Fibroblast of gingiva (primary cell): ENCODE measurements at places on chromosomes 16 and 17.

- no peak for DNase-seq
These were observed 15.4 kb downstream of the PIGL start for GRCh38 chr17:16232391-16232790.

GRCh38 chr17:48930435-48930873, 14.2 kb downstream of the SNF8 start:
- DNase-seq = no peak

GRCh38 chr17:78125138-78125913, 3.2 kb downstream of the TMC6 start:
- DNase-seq = no peak

DNA sequence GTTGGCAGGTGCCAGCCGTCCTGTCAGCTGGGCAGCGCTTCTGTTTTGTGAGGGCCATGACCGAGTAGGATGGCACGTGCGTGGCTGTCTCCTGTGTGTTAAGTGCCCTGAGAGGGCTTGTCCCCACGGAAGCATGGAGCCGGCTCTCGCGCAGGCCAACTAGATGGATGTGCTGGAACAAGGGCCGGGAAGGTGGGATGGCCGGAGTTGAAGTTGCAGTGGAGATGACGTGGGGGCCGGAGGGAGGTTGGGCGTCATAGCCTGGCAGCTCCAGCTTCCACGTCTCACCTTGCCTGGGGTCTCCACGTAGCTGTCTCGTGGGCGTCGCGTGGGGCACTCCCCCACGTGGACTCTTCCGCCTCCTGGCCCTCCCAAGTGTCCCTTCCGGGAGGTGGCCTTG, 27.7 kb downstream of the TBCD start:
- no peak for DNase-seq

- no peak for DNase-seq
These were observed 1.2 kb downstream of the JPT1 start for GRCh38 chr17:75152922-75153779.

GRCh38 chr17:48582750-48583069, 4.6 kb upstream of the HOXB4 start:
- no peak for DNase-seq

GRCh38 chr16:56515665-56516064, 4.2 kb downstream of the BBS2 start:
- DNase-seq = no peak

DNA sequence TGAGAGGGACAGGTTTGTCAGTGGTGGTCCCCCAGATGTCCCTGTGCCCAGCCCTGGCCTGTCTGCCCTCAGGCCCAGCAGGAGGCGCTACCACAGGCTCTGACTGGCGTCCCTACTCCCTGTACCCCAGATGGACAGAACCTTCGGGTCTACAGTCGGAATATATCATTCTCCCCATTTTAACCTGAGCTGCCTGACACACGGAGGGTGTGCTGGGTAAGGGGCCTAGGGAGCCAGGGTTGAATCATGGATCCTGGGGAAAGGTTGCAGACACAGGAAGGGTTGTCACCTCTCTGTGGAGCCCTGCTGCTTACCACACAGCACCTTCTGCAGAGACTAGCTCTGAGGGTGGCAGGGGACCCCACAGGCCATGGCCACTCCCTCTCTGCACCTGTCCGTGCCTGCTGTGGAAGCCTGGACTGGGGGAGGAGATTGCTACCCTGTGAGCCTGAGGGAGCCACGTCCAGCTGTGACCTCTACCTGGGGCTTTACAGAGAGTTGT, 162.2 kb upstream of the ZNF267 start:
- DNase-seq = no peak

- no peak for DNase-seq
These were observed 260.6 kb downstream of the C16orf95 start for GRCh38 chr16:87056551-87056950.

GRCh38 chr17:50026046-50026675, 29.7 kb upstream of the ITGA3 start:
- no peak for DNase-seq

DNA sequence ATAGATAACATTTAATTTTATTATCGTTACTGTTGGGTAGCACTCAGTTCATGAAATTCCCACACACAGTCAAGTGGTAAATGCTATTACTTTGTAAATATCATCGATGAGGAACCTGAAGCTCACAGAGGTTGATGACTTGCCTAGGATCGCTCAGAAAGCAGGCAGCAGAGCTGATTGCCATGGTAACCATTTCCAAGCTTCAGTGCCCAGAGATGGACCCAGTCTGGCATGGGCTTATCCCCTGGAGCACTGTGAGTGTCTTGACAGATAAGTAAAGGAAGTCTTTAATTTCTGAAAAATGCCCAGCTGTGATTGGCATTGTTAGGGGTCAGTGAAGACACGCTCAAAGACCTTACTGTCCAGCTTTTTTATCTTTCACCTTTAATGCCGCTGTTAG, 95.0 kb downstream of the PRKCB start:
- DNase-seq = no peak

DNA sequence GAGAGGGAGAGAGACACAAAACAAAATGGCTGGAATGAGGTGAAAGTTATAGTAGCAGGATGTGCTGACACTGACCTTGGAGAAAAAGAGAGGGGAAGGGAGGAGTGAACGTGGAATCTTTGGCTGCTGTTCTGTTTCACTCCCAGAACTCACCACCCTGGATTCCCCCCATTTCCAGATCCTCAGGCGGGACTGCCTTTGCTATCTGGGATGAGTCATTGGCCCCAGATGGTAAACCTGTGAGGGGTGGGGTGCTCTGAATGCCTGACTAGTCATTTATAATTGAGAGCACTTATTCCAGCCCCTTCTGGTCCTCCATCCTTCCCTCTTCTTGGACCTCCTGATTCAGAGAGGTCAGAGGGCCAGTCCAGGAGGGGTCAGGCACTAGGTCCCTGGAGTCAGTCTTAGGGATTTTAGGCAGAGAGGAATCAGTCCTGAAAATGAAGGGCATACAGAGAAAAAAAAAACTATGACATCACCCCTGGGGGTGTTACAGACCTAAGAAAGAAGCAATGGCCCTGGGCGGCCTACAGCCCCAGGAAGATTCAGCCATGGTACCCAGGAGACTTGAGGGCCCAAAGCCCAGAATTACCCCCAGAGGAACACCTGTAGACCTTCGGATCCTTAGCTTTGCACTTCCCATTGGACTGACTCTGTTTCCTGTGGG, 2.2 kb upstream of the ZG16 start:
- no peak for DNase-seq

DNA sequence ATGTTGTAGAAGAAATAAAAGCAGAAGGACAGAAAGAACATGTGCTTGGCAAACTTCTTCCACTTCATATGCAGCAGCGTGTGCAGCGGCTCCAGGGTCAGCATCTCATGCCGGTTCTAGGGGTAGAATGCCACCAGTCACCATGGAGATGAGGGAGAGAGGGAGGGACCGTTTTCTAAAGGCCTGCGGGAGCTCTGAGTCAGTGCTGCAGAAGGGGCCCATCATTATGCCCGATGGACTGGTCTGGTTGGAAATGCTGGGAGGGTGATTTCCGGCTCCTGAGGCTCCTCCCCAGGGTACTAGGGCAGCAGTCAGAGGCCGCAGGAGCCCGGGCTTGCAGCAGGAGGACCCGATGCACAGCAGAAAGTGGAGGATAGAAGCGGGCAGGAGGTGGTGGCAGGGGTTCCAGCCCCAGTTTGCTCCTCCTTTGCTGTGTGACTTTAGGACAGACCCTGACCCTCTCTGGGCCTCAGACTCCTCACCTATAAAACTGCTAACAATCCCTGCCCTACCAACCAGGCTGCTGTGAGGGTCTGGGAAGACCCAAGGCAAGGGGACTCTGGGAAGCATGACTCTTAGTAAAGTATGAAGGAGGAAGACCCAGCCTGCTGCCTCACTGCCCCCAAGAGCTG, 28.6 kb downstream of the TRPV3 start:
- DNase-seq = no peak

DNA sequence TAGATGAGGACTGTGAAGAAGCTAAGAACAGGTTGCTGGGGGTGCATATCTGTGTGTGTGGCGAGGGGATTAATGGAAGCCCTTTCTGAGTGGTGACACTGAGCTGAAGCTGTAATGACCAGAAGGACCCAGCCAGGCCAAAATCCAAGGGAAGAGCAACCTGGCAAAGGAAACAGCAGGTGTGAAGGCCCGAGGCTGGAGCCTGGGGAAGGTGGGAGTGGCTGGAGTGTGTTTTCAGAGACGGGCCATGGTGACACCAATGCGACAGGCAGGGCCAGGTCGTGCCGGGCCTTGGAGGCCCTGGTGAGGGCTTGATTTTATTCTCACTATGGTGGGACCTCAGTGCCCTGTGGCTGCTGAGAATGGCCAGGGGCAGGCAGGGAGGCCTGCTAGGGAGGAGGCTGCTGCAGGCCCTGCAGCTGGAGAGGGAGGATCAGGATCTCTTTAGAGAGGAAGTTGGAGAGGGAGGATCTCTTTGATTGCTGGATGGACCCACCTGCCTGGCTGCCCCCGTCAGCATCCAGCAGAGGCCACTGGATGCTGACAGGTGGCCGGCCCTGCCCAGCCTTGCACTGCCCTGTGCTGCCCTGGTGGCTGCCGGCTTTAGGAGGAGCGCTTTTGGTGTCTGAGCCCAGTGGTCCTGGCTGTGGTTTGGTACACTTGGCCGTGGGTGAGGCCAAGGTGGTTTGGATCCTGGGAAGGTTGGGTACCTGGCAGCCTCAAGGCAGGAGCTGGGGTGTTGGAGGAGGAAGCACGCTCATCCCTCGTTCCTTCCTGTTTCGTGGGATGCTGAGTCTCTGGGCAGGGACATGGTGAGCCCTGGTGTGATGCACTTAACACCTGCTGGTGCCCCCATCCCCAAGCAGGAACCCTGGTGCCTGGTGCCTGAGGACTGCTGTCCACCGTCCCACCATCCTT, 188.3 kb downstream of the SEC14L1 start:
- no peak for DNase-seq

DNA sequence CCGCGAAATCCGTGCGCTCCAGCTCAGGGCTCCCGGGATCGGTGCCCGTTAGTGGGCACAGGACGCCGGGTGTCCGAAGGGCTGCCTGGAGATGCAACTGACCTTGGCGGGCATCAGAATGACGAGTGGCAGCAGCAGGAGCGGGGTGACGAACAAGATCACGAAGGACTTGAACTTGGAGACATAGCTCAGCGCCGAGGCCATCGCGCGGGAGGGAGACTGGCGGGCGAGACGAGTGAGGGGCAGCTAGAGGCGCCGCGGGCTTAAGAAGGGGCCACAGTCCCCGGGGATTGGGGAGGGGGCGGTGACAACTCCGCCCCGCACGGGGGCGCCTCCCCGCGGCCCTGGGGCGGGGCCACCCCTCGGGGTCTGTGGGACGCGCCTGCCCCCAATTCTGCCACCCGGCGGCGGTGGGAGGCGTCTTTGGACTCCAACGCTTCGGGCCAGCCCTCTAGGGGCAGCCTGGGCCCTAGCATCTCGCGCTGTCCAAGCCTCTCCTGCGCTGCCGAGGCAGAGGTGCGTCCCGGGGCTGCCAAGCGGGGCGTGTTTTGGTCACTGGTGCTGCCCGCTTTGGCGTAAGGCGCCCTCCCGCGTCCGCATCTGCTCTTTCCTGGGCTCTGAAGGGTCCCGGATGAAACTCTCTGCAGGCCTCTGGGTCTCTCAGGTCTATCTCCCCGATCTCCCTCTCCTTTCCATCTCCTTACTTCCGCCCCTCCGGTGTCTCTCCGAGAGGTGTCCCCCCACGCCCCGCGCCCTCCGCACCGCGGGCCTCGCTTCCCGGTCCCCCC, at the start of gene SLC13A5:
SLC13A5 (minus strand) TSS at position 240 of the 788 bp plus-strand sequence; CDS start at position 204, 36 bp downstream.
- DNase-seq = no peak

- DNase-seq = no peak
These were observed 162.6 kb downstream of the AATF start for GRCh38 chr17:37111329-37111728.

- DNase-seq = no peak
These were observed 586.3 kb downstream of the KCNJ18 start for GRCh38 chr17:22278302-22279275.

DNA sequence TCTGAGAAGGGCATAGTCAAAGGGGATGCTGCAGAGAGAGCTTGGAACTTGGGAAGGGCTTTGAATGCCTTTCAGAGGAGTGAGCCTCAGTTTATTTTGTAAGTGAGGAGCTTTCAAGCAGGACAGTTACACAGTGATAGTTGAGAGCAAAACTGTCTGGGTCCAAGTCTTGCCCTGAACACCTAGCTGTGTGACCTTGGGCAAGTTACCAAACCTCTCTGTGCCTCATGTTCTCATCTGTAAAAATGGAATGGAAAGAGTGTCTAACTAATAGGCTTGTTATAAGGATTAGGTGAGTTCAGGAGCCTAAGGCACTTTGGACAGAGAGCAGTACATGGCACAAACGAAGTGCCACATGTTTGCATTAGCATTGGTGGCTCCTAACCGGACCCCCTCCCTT, 27.0 kb upstream of the TAC4 start:
- DNase-seq = no peak

- DNase-seq = no peak
These were observed 9.8 kb downstream of the ADAM11 start for GRCh38 chr17:44768505-44769142.

GRCh38 chr16:58684354-58685083, at the start of gene SLC38A7:
Gene SLC38A7 (minus strand): TSS chr16:58684770. CDS start chr16:58680126, 4,644 bp downstream.
- peak; percentile 76 for DNase-seq

GRCh38 chr16:55133654-55134053, 190.3 kb upstream of the IRX6 start:
- DNase-seq = no peak

- no peak for DNase-seq
These were observed 170.6 kb downstream of the GSG1L start for GRCh38 chr16:27892879-27893278.

DNA sequence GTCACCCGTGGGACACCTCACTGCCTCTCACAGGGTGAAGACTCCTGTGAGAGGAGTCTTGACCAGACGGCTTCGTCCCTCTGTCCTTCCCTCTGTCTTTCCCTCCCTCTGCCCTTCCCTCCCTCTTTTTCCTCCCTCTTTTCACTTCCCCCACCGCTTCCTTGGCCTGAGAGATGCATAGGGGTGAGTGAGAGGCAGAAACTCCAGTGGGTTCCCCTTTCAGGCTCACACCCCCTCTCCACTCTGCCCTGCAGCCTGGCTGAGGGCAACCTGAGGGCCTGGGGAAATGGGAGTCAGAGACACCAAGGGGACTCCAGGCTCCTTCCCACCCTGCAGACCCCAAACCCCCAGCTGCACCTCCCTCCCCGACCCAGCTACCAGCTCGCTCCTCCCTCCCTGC, 14.6 kb upstream of the KRT17 start:
- no peak for DNase-seq

GRCh38 chr16:23597003-23597756, 1.1 kb upstream of the NDUFAB1 start:
- DNase-seq = no peak

GRCh38 chr17:12114686-12115418, 94.2 kb downstream of the MAP2K4 start:
- peak; percentile 6 for DNase-seq

- peak; percentile 44 for DNase-seq
These were observed 2.6 kb downstream of the SHBG start for GRCh38 chr17:7632492-7632894.

DNA sequence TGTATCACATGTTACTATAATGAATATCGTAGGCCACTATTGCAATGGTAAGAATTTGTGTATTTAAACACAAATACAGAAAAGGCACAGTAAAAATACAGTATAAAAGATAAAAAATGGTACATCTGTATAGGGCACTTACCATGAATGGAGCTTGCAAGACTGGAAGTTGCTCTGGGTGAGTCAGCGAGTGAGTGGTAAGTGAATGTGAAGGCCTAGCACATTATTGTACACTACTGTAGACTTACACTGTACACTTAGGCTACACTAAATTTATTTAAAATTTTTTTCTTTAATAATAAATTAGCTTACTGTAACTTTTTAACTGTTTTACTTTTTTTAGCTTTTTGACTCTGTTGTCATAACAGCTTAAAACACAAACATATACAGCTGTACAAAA, 42.5 kb downstream of the AKAP10 start:
- DNase-seq = no peak
